ENCODE measurements at places on chromosomes 6 and 20. TPM values are rescaled to one million over a fixed set of nuclear protein-coding genes. Genes with fewer than 3 reads are reported as not detected.

GRCh38 chr6:42727087-42727611 lies 4.8 kb upstream of the PRPH2 start:
- DNase-seq = no peak

Gene SLC4A11
- total RNA-seq = 26.8 TPM

DNA sequence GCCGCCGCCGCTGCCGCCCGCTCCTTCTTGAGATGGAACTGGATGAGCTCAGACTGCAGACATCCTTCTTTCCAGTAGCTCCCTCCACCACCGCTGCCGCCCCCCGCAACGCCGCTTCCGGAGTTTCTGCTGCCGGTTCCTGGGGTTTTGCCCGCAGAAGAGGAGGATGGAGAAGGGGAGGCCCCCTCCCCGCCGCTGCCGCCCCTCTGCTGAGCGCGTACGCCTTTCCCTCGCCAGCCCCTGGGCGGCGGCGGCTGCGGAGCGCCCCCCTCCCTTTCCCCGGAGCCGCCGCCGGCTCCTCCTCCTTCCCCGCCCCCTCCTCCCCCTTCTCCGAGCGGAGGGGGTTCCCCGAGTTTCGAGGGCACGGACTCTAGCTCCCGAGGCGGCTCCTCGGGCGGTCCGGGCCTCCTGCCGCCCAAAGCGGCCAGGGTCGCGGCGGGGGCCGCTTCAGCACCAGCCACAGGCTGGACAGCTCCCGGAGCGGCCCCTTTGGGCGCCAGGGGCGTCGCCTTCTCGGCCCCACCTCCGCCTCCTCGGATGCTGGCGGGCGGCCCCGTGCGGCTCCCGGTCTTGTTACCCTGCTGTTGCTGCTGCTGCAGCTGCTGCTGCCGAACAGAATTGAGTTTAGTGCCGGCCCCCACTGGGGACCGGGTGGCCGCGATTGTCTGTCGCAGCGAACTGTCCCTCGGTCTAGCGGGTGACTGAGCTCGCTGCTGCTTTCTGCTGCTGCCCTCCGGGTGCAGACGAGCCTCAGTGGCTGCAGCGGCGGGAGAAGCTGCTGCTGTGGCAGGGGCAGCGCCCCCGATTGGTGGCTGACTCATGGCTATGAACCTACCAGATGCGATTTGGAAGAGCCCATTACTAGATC lies 3.1 kb downstream of the MTCL3 start:
- DNase-seq = peak; percentile 32

Gene ANGPT4
- not detected for total RNA-seq

DNA sequence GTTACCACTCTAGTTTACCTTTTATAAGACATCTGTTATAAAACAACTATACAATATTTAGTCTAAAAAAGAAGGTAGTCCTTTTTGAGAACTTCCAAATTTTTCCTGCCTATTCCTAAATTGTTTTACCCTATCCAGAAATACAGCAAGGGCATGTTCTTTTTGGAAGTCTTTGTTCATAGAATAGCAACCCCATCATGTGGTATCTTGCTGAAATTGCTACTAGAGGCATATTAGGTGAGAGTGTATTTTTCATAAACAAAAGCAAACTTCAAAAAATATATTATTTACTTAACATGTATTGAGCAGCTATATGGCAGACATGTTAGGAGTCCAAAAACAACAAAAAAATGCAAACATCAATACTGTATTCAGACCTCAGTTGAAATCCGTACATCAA lies 371.8 kb upstream of the NRSN1 start:
- DNase-seq = peak; percentile 19

- peak; percentile 76 for DNase-seq
These were observed 49.9 kb upstream of the COL21A1 start for GRCh38 chr6:56297022-56297989.

Gene MMS22L
- 19.3 TPM for total RNA-seq

Gene SLC24A3
- total RNA-seq = not detected

Gene TBC1D22B
- total RNA-seq = 9.6 TPM

Gene TMEM217
- total RNA-seq = 2.4 TPM

Gene CCDC28A
- total RNA-seq = 8.5 TPM

- DNase-seq = peak; percentile 20
These were observed 184.0 kb downstream of the PRDM13 start for GRCh38 chr6:99790679-99791078.

Gene HLA-DOA
- not detected for total RNA-seq

DNA sequence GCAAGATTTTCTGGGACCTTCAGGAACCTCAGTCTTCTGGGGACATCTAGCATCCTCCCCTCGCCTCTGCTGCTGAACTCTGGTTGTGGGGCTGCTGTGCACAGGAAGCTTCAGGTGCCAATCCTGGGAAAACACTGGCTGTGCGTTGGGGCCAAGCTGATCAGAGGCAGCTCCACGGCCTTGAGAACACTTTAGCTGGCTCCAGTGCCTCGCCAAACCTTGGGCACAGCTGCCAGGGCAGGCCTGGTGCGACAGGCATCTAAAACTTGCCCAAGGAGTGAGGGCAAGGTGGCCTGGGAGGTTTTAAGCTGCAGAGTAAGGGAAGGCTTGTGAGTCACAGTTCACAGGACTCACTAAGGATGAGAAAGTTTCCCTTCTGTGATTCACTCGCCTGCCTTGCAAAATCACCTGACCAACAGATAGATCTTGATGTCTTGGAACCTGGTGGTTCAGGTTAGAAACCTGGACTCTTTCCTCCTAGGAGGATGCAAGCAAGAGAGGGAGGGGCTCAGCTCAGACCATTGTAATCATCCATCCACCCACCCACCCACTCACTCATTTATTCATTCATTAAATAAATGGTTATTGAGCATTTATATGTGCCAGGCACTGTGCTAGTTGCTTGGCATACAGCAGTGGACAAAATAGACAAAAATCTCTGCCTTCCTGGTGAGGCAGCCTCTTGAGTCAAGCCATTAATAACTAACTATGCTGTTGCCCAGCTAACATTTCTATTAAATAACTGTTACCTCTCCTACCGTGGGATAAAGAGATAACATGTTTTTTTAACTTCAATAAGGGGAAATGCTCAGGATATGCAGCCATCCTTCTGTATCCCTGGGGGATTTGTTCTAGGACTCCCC lies 2.5 kb upstream of the SPATS1 start:
- peak; percentile 76 for DNase-seq

GRCh38 chr6:145270464-145270863 lies 464.9 kb downstream of the EPM2A start:
- DNase-seq = no peak

DNA sequence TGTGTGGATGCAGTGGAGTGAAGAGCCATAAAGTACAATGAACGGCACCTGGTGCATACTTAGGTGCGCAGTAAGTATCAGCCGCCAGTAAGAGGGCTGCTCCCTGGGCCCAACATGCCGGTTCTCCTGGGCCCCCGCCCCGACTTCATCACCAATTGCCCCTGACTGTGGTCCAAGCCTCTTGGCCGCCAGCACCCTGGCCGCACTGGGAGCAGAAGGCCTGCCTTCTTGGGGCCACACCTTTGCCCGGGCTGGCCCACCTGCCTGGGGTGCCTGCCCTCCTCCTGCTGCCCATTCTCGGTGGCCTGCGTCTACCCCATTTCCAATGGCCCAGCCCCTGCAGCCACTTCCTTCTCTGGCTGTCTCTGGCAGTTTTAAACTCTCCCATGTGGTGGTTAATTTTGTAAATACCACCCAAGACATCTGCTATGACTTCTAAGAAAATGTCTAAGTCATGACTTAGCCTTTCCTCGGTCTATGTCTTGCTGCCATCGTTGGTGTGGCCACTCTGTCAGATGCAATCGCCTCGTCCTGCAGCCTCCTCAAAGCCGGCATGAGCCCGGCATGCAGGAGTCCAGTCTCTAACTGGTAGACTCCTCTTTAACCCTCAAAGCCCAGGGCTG lies 36.8 kb downstream of the PMEPA1 start:
- DNase-seq = no peak

Gene LY6G6F
- not detected for total RNA-seq

DNA sequence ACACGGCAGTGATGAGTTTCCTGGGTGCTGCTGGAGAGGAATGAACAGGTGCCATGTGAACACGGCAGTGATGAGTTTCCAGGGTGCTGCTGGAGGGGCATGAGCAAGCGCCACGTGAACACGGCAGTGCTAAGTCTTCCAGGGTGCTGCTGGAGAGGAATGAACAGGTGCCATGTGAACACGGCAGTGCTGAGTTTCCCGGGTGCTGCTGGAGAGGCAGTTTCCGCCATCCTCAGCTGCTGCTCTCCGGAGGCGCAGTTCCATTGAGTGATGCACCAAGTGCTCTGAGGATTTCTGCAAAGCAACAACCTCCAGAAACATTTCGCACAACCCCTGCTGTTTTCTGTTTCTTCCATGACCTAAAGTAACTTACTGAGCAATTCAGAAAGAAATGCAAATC lies 155.4 kb downstream of the SMOC2 start:
- DNase-seq = no peak

DNA sequence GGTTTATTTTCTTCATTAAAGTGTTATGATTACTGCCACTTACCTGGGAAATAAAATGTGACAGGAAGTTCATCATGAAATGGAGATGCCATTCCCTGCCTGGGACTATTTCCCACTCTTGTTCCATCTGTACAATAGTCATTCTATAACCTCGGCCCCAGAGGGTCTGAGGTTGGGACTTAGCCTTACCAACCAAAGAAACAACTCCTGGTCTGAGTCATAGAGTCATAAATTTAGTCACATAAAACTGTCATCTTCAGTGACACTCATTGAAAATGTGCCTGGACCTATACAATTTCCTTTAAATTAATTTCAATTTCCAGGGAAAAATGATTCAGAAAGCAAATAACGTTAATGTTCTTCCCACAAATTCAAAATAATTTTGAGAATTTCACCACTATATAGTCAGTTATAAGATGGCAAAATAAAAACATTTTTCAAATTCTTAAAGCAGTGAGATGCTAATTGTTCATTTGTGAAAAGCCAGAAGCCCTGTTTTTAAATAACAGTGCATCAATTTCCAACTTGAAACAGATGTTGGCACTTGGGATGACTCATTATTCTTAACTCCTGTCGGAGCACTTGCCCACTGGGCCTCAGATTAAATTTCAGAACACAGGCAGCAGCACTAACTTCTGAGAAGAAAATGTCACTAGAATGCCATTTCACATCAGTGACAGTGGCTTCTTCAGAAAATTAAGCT lies 201.2 kb upstream of the SMLR1 start:
- peak; percentile 71 for DNase-seq

- peak; percentile 33 for DNase-seq
These were observed 199.7 kb upstream of the KCNQ5 start for GRCh38 chr6:72422171-72422570.

DNA sequence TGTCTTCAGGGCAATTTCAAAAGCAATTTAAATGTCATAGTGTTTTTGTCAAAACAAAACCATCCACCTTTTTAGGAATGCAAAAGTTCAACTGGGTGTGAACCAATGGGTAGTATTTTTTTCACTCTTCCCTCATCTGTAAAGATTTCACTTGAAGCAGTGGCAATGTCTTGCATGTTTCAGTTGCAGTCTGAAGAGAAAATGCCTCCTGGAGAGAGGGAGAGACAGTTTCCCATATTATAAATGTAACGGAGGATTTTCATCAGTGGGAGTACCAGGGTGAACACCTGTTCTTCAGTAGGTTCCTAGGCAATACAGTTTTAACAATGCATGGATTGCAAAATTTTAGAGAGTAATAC lies 3.3 kb downstream of the FOXQ1 start:
- no peak for DNase-seq

DNA sequence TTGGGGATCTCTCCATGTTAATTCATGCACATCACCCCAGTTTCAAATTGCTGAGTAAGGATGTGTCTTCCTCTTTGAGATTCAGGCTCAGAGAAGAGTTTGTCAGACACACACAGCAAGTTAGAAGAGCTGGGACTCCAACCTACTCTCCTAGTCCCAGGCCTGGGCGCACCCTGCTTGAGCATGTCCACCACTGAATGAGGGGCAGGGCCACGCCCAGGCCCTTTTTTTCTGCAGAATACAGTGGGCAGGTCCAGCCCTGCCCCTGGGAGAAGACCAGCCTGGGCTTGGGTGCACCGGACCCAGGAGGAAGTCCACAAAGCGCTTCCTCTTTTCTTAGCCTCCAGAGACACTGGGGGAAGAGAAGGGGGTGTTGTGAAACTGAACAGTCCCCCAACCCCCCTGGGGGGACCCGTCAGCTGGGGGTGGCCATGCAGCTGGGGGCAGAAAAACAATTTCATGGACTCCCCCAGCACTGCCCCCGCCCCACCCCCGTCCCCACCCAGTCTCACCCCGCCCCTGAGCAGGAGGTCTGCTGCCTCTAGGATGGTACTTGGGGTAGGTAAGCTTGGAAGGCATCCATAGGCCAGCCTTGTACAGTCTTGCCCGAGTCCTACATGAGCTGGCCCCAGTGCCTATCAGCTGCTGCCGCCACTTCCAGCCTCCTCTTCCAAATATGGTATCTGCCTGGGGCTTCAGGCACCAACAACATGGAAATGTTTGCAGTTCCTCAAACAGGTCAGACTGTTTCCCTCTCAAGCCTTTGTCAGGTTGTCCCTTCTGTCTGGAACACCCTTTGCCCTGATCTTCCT lies 11.7 kb upstream of the HCK start:
- DNase-seq = no peak

- DNase-seq = no peak
These were observed 188.9 kb downstream of the TTLL2 start for GRCh38 chr6:167513778-167514177.

- DNase-seq = peak; percentile 11
These were observed 477.1 kb upstream of the EYS start for GRCh38 chr6:66184091-66184490.

DNA sequence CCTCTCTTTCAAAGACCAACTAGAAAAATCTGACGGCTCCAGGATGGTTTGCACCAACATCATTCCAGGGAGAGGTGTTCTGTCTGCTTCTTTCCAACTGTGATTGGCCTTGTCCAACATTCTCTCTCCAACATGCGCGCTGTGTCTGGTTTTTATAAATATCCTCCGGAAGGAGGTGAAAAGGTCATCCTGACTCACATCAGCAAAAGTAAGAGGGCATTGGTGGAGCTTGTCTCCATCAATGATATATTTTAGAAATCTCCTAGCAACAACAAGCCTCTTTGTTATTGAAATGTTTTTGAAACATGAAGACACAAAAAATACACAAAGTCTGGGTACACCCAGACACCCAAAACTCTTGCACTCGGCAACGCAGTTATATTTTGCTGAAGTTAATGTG lies 475.3 kb upstream of the JARID2 start:
- DNase-seq = no peak

Gene EYS
- 0.07 TPM for total RNA-seq

DNA sequence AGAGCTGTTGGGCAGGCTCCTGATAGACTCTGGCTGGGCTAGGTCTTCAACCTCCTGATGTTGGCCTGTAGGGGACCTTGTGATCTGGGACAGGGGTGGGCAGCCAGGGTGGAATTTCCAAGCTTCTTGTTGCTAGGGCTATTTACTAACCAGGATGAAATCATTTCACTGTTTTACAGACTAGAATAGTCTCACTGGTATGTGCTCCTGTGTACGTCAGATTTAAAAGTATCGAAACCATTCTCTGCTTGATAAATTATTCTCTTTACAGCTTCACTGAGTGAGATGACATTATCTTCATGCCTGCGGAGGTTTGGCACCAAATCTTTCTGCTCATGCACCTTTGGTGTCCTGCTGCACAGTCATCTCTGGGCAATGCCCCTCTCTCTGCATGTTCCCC lies 10.9 kb downstream of the EDN1 start:
- no peak for DNase-seq

GRCh38 chr6:75347898-75348610 lies 63.5 kb upstream of the TMEM30A start:
- no peak for DNase-seq

- no peak for DNase-seq
These were observed 273.3 kb upstream of the JARID2 start for GRCh38 chr6:14972379-14973067.

Gene GTF3C6
- total RNA-seq = 59.2 TPM
